ENCODE measurements at places on chromosomes 11 and 22.

DNA sequence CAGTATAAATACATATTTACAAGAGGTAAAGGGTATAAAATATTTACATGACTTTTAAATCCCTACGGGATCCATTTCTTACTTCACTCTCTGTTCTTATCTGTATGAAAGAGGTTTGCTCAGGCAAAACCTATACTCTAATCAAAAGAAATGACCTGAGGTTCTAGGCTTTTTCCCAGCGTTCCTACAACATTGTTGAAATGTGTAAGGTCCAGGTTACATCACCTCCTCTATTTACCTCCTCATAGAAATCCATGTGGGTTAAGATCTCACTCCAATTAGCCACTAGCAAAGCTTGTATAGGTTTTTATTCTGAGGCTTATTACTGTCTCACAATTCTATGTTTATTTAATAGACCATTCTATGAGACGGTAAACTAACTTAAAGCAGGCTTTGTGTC lies 12.0 kb upstream of the OR51L1 start:
- no peak for DNase-seq

GRCh38 chr11:76232026-76232665 lies 25.8 kb upstream of the WNT11 start:
- DNase-seq, result no peak

- DNase-seq, result no peak
These were observed 66.9 kb upstream of the TENM4 start for GRCh38 chr11:79507706-79508105.

DNA sequence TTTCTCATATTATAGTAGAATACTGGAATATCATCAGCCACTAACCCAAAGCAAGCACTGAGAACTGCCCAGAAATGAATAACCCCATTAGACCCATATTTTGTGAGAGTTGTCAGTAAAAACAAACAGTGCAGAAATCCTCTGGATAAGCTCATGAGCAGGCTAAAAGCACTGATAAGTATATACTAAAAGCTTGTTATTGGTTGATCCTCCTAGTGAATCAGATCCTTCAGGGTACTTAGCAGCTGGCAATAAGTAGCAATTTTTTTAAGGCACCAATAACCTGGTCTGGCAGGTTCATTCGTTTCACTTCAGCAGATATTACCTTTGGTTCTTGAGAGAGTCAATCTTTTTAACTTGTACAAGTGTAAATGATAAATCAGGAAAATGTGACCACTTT lies 1.2 kb downstream of the NOX4 start:
- DNase-seq, result no peak

DNA sequence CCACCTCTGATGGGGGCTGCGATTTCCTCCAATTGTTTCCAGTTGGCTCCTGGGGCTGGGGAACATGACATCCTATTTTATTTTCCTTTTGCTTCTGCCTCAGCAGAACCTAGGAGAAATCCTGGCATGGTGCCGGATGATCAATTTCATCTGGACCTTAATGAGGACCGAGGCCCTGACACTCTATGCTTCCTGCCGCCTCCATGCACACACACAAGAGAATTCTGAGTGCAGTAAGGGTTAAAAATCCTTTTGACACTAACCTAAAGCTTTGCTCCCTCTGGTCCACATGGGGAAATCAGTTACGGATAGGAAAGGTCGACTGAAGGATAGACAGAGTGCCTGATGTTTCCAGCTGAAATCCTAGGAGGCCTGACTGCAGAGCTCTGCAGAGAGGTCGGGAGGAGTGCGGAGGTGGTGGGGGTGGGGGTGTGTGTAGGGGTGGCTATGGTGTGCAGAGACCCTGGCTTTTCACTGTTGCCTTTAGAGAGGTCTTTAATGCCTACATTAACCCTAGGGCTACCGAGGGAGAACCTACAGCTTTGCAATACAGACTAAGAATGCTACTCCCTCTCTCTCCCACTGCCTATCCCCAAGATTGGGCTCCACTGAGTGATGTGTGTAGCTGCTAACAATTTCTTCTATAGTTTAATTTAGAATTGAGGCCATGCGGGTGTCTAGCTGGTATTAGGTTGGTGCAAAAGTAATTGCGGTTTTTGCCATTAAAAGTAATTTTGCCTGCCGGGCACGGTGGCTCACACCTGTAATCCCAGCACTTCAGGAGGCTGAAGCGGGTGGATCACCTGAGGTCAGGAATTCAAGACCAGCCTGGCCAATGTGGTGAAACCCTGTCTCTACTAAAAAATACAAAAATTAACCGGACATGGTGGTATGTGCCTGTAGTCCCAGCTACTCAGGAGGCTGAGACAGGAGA lies 53.6 kb upstream of the INCENP start:
- DNase-seq, result no peak

- no peak for DNase-seq
These were observed 528 bp downstream of the WEE1 start for GRCh38 chr11:9573775-9574621.

- no peak for DNase-seq
These were observed 226.8 kb downstream of the BLID start for GRCh38 chr11:121889186-121889585.

- no peak for DNase-seq
These were observed 36.6 kb upstream of the PCF11 start for GRCh38 chr11:83120327-83120726.

DNA sequence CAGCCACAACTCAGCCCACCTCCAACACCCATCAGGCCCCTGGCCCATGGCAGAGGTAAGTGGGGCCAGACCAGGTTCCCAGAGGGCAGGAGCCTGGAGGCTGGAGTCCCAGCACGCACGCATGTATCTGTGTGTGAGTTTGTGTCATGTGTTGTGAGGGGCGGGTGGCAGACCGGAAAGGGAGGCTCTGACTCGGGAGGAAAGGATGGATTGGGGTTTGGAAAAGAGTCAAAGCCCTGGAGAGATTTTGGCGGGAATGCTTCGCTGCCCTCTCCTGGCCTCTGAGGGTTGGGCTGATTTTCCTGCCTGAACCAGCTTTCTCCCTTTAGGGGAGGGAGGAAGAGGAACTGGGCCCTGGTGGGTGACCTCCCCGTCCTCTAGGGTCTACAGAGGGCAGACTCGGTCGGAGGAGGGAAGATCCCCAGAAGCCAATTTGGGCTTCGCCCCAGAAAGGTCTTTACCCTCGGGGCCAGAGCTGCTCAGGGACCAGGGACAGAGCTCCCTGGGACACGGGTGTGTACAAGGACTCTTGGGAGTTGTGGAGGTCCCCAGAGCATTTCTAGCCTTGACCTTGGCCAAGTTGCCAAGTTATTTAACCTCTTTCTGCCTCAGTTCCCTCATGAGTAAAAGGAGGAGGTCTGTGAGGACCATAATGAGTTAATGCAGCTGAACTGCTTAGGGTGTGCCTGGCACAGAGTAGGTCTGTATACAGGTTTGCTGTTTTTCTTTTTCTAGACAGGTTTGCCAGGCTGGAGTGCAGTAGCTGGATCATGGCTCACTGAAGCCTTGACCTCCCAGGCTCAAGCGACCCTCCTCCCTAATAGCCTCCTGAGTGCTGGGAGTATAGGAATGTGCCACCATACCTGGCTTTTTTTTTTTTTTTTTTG lies 6.9 kb downstream of the C11orf68 start:
- no peak for DNase-seq

DNA sequence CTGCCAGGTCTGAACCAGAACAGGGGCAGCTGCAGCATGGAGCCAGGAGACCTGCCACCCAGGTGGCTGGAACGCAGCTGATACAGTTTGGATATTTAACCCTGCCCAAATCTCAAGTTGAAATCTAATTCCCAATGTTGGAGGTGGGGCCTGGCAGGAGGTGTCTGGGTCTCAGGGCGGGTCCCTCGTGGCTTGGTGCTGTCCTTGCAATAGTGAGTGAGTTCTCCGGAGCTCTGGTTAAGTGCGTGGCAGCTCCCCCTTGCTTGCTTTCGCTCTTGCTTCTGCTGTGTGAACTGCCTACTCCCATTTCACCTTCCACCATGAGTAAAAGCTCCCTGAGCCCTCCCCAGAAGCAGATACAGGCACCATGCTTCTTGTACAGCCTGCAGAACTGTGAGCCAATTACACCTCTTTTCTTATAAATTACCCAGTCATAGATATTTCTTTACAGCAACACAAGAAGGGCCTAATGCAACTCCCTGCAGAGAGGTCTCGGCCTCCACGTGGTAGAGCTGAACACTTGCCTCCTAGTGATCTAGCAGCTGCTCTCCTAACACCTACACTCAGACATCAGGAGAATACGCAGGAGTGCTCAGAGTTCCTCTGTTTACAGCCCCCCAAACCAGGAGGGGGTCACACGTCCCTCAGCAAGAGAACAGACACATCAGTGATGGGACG lies 203.7 kb downstream of the CTTN start:
- no peak for DNase-seq

- DNase-seq, result no peak
These were observed 513.0 kb downstream of the SOX6 start for GRCh38 chr11:15843309-15843872.

- no peak for DNase-seq
These were observed 285.9 kb downstream of the NTM start for GRCh38 chr11:131656179-131656838.

GRCh38 chr11:130865774-130866114 lies 50.5 kb downstream of the SNX19 start:
- DNase-seq, result no peak
